ENCODE measurements at places on chromosomes 1 and 21. TPM values are rescaled to one million over a fixed set of nuclear protein-coding genes. Genes with fewer than 3 reads are reported as not detected.

- peak; percentile 10 for DNase-seq
These were observed 64.8 kb upstream of the TENT5C start for GRCh38 chr1:117541003-117541402.

DNA sequence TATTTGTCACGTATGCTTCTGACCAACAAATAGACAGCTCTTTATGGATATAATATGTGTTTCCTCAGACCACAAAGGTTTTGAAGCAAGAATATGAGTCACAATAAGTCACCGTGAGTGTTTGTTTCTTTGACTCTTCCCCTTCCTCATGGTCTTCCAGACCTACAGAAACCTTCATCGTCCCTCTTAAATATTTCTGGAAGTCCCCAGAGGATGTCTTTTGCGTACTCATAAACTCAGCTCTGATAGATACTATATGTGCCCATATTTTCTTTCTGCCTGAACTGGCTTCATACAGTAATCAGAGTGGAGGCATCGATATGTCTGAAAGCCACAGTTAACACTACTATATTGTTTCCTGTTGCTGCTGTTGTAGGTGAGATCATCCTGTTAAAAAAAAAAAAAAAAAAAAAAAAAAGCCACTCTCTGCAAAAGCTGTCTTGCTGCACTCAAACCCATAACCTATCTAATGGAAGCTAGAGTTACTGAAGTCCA is 38.4 kb downstream of the ADAMTS1 start:
- no peak for DNase-seq

DNA sequence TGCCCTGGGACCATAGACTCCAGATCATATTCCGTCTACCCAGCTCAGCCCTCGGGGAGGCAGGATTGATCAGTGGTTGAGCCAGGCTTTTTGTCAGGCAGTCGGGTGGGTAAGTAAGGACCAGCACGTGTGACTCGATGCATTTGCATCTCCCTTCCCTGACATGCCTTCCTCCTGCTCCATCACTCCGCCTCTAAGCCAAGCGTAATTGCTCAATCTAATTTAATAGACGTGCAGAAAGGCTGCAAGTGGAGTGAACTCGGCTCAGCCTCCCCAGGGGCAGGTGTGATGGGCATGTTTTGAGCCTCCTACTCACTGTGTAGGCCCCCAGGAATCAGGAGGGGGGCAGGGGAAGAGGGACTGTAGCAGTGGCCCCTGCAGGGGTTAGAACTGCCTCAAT is 34.6 kb upstream of the GRIK3 start:
- DNase-seq: no peak

- peak; percentile 80 for DNase-seq
These were observed 25.0 kb downstream of the WNT4 start for GRCh38 chr1:22117851-22118250.

DNA sequence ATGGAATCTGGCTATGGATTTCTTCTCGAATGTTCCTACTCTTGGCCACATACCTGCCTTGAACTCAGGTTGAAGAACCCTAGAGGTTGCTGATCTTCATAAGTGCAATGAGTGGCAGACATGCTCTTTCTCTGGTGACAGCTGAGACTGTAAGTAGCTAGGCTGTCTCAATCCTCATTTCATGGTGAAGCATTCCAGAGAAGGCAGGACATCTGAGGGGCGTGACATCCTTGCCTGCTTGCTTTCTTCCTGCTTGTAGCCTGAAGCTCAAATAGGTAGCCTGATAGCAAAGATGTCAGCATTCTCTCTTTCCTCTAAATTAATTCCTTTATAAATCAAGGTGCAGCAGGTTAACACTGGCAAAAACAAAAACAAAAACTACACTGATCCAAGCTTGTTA is 114.6 kb upstream of the MAGI3 start:
- no peak for DNase-seq

- DNase-seq: no peak
These were observed 51.5 kb downstream of the DMRTA2 start for GRCh38 chr1:50371749-50372148.

WNT3A gene
- not detected for total RNA-seq

GJA5 gene
- not detected for total RNA-seq

HS2ST1 gene
- total RNA-seq: 46.0 TPM

ACBD6 gene
- total RNA-seq: 54.0 TPM
